Foreskin fibroblast (primary cell): ENCODE measurements at places on chromosomes 7 and 10.
A peak's percentile ranks its signal among the peaks of the same experiment; 100 is the strongest.

GRCh38 chr7:91005841-91006240 is 258.4 kb upstream of the FZD1 start:
- DNase-seq: no peak

DNA sequence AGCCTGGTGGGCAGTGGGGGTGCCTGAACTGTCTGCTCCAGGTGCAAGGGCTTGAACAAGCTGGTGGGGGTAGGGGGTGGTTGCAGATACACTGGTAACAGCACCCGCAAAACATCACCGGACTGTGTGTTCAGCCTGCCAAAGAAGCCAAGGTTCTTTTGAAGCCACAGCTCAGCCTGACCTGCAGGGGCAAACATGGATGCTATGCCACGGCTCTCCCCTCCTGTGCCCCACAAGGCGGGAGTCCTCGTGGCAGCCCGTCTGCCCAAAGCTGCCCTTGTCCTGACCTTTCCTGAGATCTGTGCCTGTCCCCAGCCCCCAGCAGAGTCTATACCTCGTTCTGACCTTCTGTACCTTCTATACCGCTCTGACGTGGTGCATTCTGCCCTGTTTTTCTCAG is 285.7 kb downstream of the GLRX3 start:
- no peak for DNase-seq

GRCh38 chr7:74057987-74058386 is 25.6 kb upstream of the LIMK1 start:
- no peak for DNase-seq

DNA sequence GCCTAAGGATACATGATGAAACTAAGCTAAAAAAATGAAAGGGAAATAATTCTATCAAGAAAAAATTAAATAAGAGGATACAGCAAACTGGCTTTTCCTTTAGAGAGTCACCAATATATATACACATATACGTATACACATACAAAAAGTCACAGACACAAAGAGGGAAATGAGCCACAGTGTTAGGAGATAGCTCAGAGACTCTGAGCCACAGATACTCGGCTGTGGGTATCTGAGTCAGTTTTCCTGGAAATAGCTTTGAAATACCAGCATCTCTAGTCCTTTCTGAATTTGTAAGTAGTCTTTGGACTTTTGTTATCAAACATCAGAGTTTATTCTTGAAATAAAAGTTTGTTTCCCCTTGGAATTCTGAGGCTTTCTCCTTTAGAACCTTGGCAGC is 111.8 kb downstream of the TBXAS1 start:
- DNase-seq: no peak

DNA sequence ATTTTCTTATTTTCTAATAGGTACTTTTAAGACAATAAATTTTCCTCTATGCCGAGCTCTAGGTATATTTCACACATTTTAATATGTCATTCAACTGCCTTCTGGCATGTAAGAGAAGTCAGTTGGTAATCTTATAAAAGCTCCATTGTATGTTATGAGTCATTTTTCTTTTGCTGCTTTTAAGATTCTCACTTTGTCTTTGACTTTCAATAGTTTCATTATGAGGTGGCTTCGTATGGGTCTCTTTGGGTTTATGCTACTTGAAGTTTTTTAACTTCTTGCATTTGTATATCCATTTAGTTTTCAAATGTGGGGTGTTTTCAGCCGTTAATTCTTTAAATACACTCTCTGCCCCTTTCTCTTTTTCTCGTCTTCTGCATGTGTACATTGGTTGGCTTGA is 80.5 kb downstream of the ABCA13 start:
- DNase-seq: no peak

DNA sequence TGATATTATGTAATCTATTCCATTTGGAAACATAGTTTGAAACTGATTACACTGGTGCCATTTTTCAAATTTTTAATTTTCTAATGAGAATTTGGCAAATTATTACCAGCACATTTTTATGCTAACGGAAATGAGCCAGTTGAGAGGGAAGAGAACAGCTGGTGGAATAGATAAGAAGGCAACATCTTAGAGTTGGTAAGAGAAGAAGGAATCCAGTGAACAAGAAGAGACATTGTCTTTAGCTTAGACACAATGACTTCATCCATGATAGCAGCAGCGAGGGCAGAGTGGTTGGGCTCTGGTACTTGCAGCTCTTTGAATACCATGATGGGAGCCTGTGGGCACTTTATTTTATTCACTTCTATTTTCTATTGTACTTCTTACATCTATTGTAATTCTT is 89.6 kb downstream of the CHRM2 start:
- DNase-seq: no peak

DNA sequence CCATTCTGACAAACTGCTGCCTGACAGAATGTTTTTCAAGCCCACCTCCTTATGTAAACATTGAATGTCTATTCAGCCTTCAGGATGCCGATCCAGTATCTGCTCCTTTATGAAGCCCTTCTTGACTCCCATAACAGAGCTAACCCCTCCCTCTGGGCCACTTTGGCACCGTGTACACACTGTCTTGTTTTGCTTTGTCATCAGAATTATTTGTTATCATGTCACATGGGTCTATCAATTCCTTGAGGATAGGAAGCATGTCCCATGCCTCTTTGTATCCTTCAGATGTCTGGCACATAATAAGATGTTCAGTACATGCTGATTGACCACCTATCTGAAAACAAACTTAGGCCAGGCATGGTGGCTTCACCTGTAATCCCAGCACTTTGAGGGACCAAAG is 92.3 kb downstream of the PRLHR start:
- no peak for DNase-seq

- no peak for DNase-seq
These were observed 68.1 kb downstream of the SEC61G start for GRCh38 chr7:54690892-54691291.

DNA sequence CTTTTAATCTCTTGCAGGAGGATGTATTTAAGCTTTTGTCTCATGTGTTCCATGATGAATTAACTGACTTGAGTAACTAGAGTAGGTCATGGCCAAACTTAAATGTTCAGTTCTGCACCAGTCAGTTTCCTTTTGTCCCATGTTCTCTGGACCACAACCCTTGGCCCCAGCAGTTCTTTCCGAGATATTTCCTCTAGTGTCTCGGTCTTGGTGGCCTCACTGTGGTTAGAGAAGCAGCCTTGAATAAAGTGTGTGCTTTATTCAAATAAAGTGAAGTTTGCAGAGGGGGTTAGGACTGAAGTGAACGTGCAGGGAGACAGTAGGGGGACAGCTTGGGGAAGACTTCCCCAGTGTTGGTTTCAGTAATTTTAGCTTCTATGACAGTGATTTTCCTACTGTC is 9.3 kb downstream of the ZNF212 start:
- DNase-seq: no peak

- no peak for DNase-seq
These were observed 33.9 kb downstream of the ANXA8 start for GRCh38 chr10:47449979-47450378.

DNA sequence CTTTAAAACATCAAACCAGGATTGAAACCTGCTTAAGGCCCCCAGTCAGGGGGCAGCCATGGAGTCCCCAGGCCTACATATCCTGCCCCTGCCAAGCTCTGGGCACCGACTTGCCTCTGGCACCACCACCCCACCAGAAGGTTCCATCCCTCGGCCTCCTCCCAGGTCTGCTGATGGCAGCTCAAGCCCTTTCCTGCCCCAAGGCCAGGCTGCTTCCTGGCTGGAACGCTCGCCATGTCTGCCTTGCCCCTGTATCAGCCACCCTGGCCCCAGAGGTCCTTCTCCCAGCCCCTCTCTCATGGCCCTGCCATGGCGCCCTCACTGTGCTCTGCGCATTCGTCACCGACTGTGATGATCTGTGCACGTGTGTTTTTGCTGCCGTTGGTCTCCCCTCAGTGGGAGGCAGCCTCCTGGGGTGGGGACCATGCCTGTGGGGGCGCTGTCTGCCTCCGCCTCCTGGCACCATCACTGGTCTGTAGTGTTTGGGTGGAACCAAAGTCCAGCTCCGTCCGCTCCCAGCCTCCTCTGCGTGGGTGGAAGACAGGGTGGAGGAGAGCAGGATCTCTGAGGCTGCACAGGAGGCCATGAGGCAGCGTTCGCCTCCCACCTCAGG is 3.2 kb downstream of the DPYSL4 start:
- no peak for DNase-seq

GRCh38 chr10:109929501-109930219 is 6.3 kb upstream of the XPNPEP1 start:
- DNase-seq: no peak

- DNase-seq: no peak
These were observed 34.8 kb upstream of the CHST15 start for GRCh38 chr10:124127965-124128810.

DNA sequence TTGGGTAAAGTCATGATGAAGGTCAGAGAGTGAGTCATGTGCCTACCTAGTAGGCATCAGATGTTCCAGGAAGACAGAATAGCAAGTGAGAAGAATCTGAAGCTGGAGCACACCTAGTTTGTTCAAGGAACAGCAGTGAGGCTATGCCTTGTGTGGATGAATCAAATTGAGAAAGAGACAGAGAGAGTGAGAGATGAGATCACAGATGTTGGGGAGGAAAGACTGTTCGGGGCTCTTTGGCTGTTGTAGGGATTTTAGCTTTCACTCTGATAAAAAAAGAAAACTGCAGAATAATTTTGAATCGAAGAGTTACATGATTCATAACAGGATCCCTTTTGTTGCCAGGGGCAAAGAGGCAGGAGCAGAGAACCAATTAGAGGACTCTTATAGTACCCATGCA is 6.3 kb downstream of the LIPF start:
- no peak for DNase-seq

DNA sequence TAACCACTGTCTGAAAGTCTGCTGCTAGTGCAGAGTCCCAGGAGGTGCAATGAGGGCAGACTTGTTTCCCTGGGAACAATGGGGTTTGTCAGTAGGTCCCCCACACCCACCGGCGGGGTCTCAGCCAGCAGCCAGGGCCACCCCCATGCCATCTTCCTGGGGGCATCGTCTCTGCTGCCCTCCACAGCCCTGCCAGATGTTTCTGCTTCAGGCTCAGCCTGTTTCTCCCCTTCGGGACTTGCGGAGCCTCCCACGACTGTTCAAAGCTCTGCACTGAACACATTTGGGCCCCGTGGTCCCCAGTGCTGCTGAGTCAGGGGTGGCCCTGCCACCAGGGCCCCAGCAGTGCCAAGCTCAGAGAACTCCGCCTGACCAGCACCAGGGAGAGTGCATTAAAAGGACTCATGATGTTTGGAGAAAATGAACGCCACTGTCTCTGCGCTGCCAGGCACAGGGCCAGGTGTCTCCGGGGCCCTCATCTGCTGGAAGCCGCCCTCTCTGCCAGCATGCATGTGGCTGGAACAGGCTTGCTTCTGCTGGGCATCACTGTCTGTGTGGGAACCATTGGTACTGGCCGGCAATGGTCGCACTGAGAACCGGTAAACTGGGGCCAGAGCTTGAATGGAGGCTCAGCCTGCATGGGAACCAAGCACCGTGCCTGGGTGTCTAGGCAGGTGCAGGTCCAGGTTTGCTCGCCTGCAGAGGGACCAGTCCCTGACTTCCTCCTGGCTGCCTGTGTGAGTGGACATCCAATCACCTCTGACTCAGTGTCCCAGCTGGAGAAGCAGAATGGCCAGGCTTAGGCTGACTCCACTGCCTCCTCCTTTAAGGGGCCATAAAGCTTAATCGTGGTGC is 345.1 kb downstream of the GLRX3 start:
- no peak for DNase-seq

- peak; percentile 57 for DNase-seq
These were observed 66.1 kb downstream of the STEAP1B start for GRCh38 chr7:22433710-22434460.

GRCh38 chr7:12612622-12613021 is 42.1 kb downstream of the SCIN start:
- no peak for DNase-seq

DNA sequence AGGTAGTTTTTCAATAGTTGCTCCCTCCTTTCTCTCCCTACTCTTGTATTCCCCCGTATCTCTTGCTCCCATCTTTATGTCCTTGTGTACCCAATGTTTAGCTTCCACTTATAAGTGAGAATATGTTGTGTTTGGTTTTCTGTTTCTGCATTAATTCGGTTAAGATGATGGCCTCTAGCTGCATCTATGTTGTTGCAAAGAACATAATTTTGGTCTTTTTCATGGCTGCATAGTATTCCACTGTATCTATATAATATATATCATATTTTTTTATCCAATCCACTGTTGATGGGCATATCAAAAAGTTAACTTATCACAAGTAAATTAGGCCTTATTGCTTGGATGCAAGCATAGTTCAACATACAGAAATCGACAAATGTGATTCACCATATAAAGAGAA is 594.0 kb downstream of the TYW1 start:
- no peak for DNase-seq

DNA sequence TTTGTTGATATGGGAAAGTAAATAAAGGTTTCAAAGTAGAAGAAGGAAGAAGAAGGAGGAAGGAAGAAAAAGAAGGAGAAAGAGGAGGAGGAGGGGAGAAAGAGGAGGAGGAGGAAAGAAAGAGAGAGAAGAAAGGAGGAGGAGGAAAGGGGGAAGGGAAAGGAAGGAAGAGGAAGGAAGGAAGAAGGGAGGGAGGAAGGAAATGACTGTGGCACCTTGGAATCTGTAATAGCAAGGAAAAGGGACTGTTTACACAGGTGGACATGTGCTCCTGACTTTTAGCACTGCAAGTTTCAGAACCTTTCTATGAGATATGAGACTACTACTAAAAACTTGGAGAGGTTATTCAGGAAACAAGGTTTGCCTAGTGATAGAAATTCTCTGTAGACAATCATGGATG is 153.2 kb downstream of the BTAF1 start:
- no peak for DNase-seq

- DNase-seq: no peak
These were observed 161.5 kb downstream of the CREB5 start for GRCh38 chr7:28573651-28574301.

- no peak for DNase-seq
These were observed 36.3 kb downstream of the CHN2 start for GRCh38 chr7:29230871-29231345.

- DNase-seq: no peak
These were observed 21.5 kb upstream of the SGMS1 start for GRCh38 chr10:50645236-50645635.

DNA sequence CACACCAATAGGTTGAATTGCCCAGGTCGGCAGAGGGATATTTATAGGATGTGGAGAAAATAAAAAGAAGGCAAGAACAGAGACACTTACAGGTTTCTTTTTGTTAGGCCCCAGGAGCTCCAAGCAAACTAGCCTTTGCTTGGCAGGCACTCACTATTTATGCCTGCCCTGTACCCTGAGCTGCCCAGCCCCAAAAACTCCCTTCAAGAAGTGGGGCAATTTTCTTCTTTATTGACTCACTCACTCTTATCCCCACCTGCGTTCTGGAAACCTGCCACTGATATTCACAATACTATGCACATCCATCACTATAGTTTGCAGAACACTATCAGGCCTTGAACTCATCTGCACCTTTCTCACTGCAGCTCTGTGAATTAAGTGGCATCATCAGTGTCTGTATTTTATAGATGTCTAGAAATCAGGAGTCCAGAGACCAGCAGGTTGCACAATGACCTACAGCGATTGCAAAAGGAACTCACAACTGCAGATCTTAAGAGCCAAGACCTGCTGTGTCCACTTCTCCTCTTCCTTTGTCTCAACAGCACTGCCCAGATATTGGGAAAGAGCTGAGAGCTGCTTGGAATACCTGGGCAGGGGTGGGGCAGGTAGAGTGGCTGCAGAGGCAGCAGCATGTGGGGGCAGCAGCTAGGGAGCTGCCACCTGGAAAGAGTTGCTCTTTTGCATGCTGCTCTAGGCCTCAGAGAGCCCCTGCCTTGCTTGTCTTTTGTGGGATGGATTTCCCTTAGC is at the start of gene SFTPD:
Gene SFTPD (minus strand): TSS at position 130 of the 747 bp plus-strand sequence. CDS start 2,446 bp downstream, outside the sequence.
- DNase-seq: no peak

- no peak for DNase-seq
These were observed 82.1 kb downstream of the USP6NL start for GRCh38 chr10:11529276-11529903.
